ENCODE measurements at places on chromosomes 13 and 19.

DNA sequence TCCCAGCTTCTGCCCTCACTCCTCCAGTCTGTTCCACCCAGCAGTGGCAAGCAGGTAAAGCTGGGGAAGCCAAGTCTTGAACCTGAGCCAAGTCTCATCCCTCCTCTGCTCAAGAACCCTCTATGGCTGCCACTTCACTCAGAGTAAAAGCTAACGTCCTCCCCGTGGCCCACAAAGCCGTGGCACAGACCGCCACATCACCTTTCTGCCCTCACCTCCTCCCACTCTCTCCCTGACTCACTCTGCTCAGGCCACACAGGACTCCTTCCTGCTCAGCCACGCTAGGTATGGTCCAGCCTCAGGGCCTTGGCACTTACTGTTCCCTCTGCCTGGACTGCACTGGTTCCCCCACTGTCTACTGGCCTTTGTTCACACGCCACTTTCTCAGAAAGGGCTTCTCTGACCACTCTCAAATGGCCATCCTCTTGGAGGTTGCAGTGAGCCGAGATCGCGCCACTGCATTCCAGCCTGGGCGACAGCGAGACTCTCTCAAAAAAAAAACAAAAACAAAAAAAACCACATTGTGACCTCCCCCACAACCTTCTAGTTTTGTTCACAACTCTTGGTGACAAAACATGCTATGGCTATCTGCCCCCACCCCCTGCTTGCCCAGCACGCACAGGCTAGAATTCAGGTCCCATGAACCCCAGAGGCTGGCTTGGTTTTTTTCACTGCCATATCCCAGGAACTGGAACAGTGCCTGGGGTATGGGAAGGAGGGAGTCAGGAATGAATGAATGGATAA, 15.8 kb downstream of the NDUFB7 start:
- no peak for DNase-seq

DNA sequence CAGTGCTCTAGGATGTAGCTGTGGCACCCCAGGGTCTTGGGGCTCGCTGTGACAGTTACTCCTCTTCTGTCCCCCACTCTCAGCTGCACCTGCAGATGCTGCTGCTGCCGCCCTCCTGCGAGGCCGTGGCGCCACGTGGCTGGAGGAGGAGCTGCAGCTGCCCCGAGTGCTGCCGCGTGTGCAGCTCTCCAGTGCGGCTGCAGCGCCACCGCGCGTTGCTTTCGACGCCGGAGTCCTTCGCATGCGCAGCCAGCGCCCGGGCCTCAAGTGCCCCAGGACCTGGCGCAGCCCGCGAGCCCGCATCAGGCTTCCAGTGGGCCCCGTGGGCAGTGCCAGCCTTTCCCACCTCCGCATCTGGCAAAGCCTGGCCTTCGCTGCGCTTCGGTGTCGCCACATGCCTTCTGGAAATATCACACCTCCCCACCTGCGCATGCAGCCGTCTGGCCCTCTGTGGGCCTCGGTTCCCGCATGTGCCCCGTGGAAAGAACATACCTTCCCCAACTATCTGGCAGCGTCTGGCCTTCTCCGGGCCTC, 692 bp upstream of the ZNF580 start:
- DNase-seq, result peak; percentile 67

DNA sequence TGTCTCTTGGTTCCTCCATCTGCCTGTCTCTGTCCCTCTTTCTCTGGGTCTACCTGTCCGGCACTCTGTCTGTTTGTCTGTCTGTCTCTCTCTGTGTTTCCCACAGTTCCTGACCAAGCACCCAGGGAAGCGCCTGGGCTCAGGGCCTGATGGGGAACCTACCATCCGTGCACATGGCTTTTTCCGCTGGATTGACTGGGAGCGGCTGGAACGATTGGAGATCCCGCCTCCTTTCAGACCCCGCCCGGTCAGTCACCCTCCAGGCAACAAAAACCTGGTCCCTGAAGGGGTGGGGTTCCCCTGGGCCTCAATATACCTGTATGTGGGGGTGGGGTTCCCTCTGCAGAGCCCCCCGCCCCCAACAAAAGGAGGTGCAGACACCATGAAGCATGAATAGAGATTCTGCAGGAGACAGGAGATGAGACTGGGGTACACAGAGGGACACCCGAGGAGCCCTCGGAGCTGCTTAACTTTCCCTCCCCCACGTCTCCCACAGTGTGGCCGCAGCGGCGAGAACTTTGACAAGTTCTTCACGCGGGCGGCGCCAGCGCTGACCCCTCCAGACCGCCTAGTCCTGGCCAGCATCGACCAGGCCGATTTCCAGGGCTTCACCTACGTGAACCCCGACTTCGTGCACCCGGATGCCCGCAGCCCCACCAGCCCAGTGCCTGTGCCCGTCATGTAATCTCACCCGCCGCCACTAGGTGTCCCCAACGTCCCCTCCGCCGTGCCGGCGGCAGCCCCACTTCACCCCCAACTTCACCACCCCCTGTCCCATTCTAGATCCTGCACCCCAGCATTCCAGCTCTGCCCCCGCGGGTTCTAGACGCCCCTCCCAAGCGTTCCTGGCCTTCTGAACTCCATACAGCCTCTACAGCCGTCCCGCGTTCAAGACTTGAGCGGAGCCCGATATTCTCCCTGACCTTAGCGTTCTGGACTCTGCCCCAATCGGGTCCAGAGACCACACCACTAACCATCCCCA, 2.6 kb upstream of the CACNG7 start:
- DNase-seq, result no peak

- no peak for DNase-seq
Observed at GRCh38 chr19:33412601-33413425, 39.3 kb downstream of the CEBPG start.
